ENCODE measurements at places on chromosomes 4 and X. TPM values are rescaled to one million over a fixed set of nuclear protein-coding genes. Genes with fewer than 3 reads are reported as not detected.
A peak's percentile ranks its signal among the peaks of the same experiment; 100 is the strongest.

DNA sequence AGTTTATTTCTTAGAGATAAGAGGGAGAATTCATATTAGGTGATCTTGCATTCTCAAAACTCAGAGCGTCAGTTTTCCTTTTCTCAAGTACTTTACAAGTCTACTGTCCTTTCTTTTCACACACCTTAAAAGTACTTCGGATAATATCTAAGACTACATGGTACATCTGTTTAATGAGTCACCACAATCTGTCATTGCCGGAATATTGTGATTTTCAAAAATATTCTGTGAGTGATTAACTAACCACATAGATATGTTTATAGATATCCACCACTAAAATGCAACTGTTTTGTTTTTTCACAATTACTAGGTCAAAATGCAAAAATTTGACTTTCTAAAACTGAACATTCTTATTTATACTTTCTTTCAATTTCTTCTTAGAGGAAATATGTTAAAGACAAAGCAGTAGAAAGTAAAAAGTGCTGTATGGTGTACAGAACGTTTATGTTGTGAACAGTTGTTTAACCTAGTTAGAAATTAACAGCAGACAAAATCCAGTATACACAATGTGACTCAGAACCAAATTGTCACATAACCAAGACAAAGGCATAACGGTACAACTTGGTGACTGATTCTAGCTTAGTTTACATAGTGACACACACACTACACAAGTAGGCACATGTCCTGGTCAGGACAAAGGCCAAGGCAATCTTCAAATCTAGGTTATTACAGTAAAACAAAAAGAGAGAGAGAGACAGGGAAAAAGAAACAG, 482.9 kb downstream of the NAF1 start:
- H3K27me3 ChIP-seq = no peaks in the 10 kb centered on the region
- peaks cover 15% of the 10 kb centered on the region for H3K4me1 ChIP-seq
- DNase-seq = no peak
- H3K27ac ChIP-seq = no peak overlapping the region

BTC gene
- 0.41 TPM for total RNA-seq

- H3K4me3 ChIP-seq = no peak overlapping the region
- H3K4me1 ChIP-seq = peaks cover 46% of the 10 kb centered on the region
- no peaks in the 10 kb centered on the region for H3K27me3 ChIP-seq
Observed at GRCh38 chr4:87071401-87071800, 136.6 kb downstream of the AFF1 start.

- peaks cover 1% of the 10 kb centered on the region for H3K36me3 ChIP-seq
- no peaks in the 10 kb centered on the region for H3K4me1 ChIP-seq
- DNase-seq = no peak
- peaks cover 22% of the 10 kb centered on the region for H3K27me3 ChIP-seq
Observed at GRCh38 chr4:100588076-100588475, 70.3 kb upstream of the EMCN start.

BRS3 gene
- total RNA-seq = not detected

DNA sequence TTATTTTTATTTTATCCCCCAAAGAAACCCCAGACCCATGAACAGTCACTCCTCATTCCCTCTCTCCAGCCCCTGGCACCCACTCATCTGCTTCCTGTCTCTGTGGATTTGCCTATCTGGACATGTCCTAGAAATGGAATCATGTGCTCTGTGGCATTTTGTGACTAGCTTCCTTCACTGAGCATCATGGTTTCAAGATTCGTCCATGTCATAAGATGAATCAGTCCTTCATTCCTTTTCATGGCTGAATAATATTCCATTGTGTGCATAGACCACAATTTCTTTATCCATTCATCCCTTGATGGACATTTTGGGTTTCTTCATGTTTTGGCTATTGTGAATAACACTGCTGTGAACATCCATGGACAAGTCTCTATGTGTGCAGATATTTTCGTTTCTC, 10.2 kb downstream of the ABCD1 start:
- DNase-seq = no peak
- H3K27ac ChIP-seq = no peak overlapping the region
- H3K27me3 ChIP-seq = no peaks in the 10 kb centered on the region
- no peak overlapping the region for H3K4me3 ChIP-seq
- no peaks in the 10 kb centered on the region for H3K4me1 ChIP-seq

- H3K27ac ChIP-seq = no peak overlapping the region
- no peaks in the 10 kb centered on the region for H3K27me3 ChIP-seq
- no peak overlapping the region for H3K4me3 ChIP-seq
- DNase-seq = no peak
- H3K4me1 ChIP-seq = peaks cover 11% of the 10 kb centered on the region
Observed at GRCh38 chr4:86159216-86159615, 200.6 kb downstream of the MAPK10 start.

MCF2 gene
- not detected for total RNA-seq

- H3K4me3 ChIP-seq = peak overlapping the region; percentile 63
- no peaks in the 10 kb centered on the region for H3K36me3 ChIP-seq
- peaks cover 44% of the 10 kb centered on the region for H3K27me3 ChIP-seq
- DNase-seq = no peak
- H3K27ac ChIP-seq = no peak overlapping the region
- peaks cover 15% of the 10 kb centered on the region for H3K4me1 ChIP-seq
Observed at GRCh38 chr4:11427121-11427996, 1.3 kb downstream of the HS3ST1 start.

- H3K4me3 ChIP-seq = no peak overlapping the region
- no peak overlapping the region for H3K27ac ChIP-seq
- peaks cover 4% of the 10 kb centered on the region for H3K36me3 ChIP-seq
- H3K4me1 ChIP-seq = peaks cover 23% of the 10 kb centered on the region
Observed at GRCh38 chr4:1298461-1298860, 8.8 kb downstream of the MAEA start.

CT55 gene
- total RNA-seq = not detected

- H3K4me1 ChIP-seq = peaks cover 17% of the 10 kb centered on the region
- H3K36me3 ChIP-seq = no peaks in the 10 kb centered on the region
- no peak overlapping the region for H3K27ac ChIP-seq
- H3K4me3 ChIP-seq = no peak overlapping the region
- no peaks in the 10 kb centered on the region for H3K27me3 ChIP-seq
- DNase-seq = no peak
Observed at GRCh38 chr4:138259271-138259670, 17.1 kb upstream of the SLC7A11 start.

SOWAHD gene
- total RNA-seq = 0.23 TPM

OTC gene
- total RNA-seq = not detected

- H3K27me3 ChIP-seq = no peaks in the 10 kb centered on the region
- H3K4me1 ChIP-seq = peaks cover 56% of the 10 kb centered on the region
- H3K27ac ChIP-seq = no peak overlapping the region
- H3K36me3 ChIP-seq = peaks cover 4% of the 10 kb centered on the region
Observed at GRCh38 chr4:94490437-94490836, 38.7 kb downstream of the PDLIM5 start.

GRCh38 chrX:27086237-27086636, 376.9 kb downstream of the PPP4R3C start:
- H3K27ac ChIP-seq = no peak overlapping the region
- no peaks in the 10 kb centered on the region for H3K27me3 ChIP-seq
- no peaks in the 10 kb centered on the region for H3K4me1 ChIP-seq
- no peak overlapping the region for H3K4me3 ChIP-seq
- DNase-seq = no peak
- H3K36me3 ChIP-seq = no peaks in the 10 kb centered on the region

DNA sequence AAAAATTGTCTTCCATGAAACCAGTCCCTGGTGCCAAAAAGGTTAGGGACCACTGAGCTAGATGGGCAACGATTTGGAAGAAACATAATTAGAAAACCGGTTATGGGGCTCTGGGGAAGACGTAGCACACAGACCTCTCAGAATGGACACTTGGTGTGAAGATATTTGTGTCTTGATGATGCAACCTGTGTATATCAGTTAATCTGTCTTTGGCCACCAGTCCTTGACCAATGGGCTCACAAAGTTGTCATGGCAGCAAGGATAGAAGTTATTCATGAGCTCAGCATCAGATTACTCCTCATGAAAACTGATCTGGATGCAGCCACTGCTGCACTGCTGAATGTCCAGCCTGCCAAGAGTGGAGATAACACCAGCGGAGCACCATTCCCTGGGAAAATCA, 13.6 kb downstream of the MTNR1A start:
- DNase-seq = no peak
- H3K27ac ChIP-seq = no peak overlapping the region
- H3K4me3 ChIP-seq = no peak overlapping the region
- H3K4me1 ChIP-seq = no peaks in the 10 kb centered on the region
- H3K36me3 ChIP-seq = peaks cover 2% of the 10 kb centered on the region
- peaks cover 14% of the 10 kb centered on the region for H3K27me3 ChIP-seq

DNA sequence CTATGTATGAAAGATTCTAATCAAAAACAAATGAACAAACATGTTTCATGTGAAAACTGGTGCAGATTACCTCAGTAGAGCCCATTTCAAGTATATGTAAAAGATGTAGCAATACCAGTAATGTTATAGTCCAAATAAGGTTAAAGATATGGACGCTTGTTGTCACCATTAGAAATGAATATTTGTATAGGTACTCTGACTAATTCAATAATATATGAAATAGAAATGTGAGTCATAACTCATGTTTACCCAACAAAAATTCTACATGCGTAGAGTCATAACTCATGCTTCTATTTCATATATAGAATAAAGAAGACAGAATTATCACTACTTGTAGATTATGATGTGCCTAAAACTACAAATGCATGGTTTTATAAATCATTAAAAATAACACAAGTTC, 739.1 kb upstream of the DIAPH2 start:
- peaks cover 6% of the 10 kb centered on the region for H3K27me3 ChIP-seq
- DNase-seq = no peak
- H3K4me3 ChIP-seq = no peak overlapping the region

SPIN4 gene
- total RNA-seq = 3.8 TPM

- H3K27me3 ChIP-seq = peaks cover 13% of the 10 kb centered on the region
- no peaks in the 10 kb centered on the region for H3K36me3 ChIP-seq
- H3K27ac ChIP-seq = no peak overlapping the region
- H3K4me1 ChIP-seq = peaks cover 28% of the 10 kb centered on the region
- H3K4me3 ChIP-seq = no peak overlapping the region
Observed at GRCh38 chrX:23515028-23515427, 152.3 kb upstream of the PRDX4 start.

ABCG2 gene
- total RNA-seq = 0.08 TPM

- no peaks in the 10 kb centered on the region for H3K36me3 ChIP-seq
- H3K27ac ChIP-seq = no peak overlapping the region
- peaks cover 5% of the 10 kb centered on the region for H3K27me3 ChIP-seq
- no peaks in the 10 kb centered on the region for H3K4me1 ChIP-seq
- no peak overlapping the region for H3K4me3 ChIP-seq
Observed at GRCh38 chr4:38482696-38483095, 181.3 kb upstream of the KLF3 start.

LUZP4 gene
- total RNA-seq = not detected

KLHL4 gene
- 2.0 TPM for total RNA-seq

DNA sequence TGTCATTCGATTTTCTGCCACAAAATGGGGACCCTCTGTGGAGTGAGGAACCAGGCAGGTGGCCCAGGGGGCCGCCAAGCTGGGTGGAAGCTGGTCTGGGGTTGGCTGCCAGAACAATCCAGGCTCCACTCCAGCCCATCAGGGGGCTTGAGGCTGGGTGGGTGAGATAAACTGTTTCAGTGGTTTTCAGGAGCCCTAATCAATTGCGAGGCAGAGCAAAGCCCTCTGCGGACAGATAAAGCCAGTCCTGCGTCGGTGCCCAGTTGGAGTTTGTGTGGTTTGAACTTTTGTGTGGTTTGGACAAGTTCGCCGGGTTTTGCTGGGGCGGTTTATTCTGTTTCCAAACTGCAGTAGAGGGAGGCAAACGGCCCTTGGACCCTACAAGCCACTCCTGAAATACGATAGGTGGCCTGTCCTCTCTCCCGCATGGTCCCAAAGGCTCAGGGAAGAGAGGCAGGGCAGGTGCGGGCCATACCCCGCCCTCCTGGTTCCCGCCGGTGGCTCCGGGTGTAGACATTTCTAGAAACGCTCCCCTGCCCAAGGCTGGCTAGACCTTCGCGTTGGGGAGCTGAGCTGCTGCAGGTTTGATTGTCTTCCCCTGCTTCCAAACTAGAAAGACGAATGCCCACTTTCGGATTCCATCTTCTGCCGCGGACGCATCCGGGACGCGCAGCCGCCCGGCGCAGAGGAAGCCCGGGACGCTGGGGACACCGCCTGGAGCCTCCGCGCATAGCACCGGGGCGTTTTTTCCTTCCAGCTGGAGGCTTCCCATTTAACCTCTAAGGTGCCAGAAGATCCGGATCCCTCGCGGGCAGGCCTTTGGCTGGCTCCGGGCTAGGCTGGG, 169.0 kb upstream of the BCOR start:
- H3K27me3 ChIP-seq = no peaks in the 10 kb centered on the region
- H3K27ac ChIP-seq = peak overlapping the region; percentile 81
- H3K4me3 ChIP-seq = peak overlapping the region; percentile 72
- H3K36me3 ChIP-seq = no peaks in the 10 kb centered on the region
- no peak for DNase-seq

GRCh38 chrX:42755815-42756214, 22.1 kb downstream of the PPP1R2C start:
- no peaks in the 10 kb centered on the region for H3K27me3 ChIP-seq
- H3K27ac ChIP-seq = no peak overlapping the region
- no peaks in the 10 kb centered on the region for H3K36me3 ChIP-seq
- H3K4me1 ChIP-seq = peaks cover 9% of the 10 kb centered on the region

- H3K27me3 ChIP-seq = no peaks in the 10 kb centered on the region
- DNase-seq = no peak
- H3K27ac ChIP-seq = no peak overlapping the region
- peaks cover 9% of the 10 kb centered on the region for H3K4me1 ChIP-seq
Observed at GRCh38 chrX:69046996-69047490, 118.2 kb downstream of the PJA1 start.

FRG2 gene
- total RNA-seq = not detected

CENPVL1 gene
- not detected for total RNA-seq

DNA sequence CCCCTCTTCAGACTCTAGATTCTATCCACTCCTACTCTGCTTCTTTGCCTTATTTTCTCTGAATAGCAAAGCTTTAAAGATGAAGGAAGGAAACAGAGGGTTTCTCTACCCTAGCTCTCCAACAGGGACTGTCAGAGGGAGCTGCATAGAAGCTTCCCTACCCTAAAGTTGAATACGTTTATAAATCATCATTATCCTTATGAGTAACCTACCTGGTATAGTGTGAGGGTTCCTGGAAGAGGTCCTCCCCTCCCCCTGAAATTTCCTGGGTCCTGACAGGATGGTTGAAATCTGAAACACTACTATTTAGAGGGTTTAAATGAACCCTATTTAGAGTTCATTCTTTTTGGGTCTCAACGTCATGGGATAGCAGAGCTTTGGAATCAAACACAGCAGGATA, 187.0 kb upstream of the RBPJ start:
- no peaks in the 10 kb centered on the region for H3K36me3 ChIP-seq
- H3K4me3 ChIP-seq = no peak overlapping the region
- H3K4me1 ChIP-seq = no peaks in the 10 kb centered on the region
- H3K27me3 ChIP-seq = peaks cover 2% of the 10 kb centered on the region
- no peak overlapping the region for H3K27ac ChIP-seq
- DNase-seq = no peak
